GDM1 (cell line): ENCODE measurements at places on chromosomes 12 and 14.

DNA sequence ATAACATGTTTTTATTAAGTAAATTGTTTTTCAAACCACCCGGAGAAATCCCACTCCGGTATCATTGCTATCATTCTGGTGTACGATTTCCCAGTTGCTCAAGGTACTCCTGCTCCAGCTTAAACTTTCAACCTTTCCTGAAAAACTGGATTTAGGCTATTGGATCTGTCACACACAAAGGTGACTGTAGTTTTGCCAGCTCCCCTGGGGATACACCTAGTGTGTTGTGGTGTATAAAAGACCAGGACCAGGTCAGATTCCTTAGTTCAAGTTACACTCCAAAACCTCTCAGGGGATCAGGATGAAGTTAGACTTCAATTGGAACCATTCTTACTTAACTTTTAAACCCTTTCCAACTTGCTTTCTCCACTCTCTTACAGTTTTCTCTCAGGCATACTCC is 303.9 kb downstream of the NOVA1 start:
- DNase-seq, result no peak

- no peak for DNase-seq
These were observed 7.5 kb downstream of the TBK1 start for GRCh38 chr12:64459394-64459891.

- DNase-seq, result no peak
These were observed 4.4 kb downstream of the XRCC3 start for GRCh38 chr14:103710771-103711377.

- no peak for DNase-seq
These were observed 168.8 kb upstream of the BCL2L14 start for GRCh38 chr12:11901701-11902524.

- no peak for DNase-seq
These were observed 62.1 kb upstream of the GNPNAT1 start for GRCh38 chr14:52853522-52853854.

DNA sequence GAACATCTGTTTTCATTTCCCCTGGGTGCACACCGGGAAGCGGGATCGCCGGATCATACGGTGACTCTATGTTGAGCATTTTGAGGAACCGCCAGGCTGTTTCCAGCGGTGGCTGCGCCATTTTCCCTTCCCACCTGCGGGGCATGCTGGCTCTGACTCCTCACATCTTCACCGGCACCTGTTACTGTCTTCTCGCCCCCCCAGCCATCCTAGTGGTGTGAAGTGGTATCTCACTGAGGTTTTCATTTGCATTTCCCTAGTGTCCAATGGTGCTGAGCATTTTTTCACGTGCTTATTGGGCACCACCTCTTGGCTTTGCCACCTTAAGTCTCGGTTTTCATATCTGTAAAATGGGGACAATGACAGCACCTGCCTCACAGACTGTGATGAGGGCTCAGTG is 44.1 kb upstream of the EML1 start:
- no peak for DNase-seq

DNA sequence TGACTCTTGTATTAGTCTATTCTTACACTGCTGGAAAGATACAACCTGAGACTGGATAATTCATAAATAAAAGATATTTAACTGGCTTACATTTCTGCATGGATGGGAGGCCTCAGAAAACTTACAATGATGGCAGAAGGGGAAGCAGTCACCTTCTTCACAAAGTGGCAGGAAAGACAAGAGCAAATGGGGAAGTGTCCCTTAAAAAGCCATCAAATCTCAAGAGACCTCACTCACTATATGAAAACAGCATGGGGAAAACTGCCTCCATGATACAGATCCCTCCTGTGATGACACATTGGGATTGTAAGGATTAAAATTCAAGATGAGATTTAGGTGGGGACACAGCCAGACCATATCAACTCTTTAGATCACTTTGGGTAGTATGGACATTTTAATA is 83.7 kb downstream of the TMTC3 start:
- no peak for DNase-seq

DNA sequence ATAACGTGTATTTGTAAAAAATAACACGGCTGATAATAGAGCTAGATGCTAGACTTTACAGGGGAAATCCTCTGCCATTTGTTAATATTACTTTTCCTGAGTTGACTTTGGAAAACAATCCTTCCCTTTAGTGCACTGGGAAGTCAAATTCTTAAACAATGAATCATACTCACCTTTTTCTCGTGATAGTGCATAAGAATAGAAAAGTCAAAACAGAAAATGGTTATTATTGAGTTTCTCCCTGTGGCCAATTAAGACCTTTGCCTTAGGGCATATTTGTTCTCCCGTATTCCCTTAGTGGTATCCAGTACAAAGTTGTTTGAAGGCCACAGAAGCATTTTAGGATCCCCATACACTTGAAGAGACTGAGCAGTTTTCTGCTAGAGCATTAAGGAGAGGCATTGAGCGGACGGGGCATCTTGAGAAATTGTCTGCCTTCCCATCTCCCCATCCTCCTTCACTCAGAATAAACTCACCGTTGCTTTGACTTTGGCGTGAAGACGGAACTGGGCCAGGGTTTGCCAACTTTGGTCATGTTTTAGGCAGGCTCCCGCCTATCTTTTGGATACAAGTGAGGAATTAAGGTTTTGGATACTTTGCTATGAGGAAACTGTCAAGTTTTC is 171.3 kb downstream of the TMTC2 start:
- DNase-seq, result no peak

DNA sequence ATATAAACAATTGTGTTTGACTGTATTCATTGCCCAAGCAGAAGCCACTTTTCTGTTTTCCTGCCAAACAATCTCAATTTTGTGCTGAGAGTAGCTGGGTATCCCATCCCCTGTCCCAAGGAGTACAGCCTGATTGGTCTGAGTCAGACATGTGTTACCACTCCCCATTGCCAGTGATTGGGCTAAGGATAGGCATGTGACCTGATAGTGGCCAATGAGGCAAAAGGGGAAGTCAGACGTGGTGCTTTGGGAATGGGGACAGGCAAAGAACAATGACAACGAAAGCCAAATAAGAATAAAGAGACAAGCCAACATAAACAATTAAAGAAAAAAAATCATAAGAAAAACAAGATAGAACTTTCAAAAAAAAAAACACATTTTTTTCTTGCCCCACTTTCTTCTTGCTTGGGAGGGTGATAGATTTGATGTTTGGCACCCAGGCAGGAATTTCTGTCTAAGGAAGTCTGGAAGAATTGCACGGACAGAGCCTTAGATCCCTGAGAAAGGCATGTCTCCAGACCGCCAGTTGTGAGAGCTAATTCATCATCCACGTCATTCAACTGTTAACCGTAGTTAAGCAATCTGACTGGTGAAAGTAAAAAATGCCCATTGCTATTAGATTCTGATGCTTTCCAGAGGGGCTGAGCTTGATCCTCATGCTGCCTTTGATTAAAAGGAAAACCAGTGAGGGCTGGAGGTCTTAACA is 626.6 kb upstream of the TMEM132C start:
- no peak for DNase-seq

DNA sequence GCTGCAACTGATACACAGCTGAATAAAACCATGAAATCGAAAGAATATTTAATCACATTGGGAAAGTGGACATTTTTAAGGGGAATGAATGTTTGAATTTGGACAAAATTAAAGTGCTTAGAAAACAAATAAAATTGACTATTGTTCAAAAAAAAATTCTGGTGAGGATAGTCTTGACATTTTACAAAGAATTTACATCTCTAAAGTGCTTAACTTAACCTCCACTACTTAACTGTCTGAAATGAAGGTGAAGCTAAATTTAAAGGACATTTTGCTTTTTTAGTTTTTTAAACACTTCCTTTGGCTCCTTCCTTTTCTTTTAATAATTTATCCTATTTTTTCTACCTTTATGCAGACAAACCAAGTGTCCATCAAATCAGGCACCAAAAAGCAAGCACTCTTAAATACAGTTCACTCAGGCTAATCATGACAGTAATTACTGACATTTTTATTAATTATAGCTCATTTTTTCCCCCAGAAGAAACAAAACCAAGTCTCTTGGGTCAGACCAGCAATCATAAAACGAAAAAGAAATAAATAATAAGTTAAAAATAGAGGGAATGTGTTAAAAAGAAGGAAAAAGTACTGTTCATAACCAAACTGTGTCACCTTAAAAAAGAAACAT is 5.7 kb upstream of the CCND2 start:
- DNase-seq, result no peak

DNA sequence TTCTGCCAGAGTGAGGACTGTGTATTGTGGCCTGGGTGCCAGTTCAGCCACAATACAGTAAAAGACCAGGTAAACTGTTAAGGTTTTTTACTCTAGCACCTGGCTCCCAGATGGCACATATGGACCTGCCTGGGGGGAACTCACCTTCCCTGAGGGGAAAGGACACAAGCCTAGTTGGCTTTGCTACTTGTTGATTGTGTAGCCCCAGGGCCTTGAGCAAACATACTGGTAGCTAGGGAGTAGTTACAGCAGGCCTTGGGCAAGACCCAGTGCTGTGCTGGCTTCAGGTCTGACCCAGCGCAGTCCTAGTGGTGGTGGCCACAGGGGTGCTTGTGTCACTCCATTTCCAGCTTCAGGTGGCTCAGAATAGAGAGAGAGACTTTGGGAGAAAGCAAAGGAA is 216.4 kb downstream of the KLHL28 start:
- no peak for DNase-seq

DNA sequence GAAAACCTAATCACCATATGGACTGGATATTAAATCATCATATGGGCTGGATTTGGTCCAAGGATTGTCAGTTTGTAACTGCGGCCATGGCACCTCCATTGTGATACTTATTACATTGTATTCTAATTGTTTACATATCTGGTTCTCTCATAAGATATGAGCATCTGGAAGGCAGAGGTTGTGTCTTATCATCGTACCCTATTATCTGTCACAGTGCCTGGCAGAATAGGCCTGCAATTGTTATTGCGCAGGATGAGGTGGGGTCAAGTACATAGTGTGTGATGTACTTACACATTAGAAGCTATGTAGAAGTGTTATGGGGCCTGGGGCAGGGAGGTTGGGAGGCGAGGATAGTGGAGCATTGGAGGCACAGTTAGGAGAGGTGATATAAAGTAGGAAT is 4.7 kb downstream of the IFT43 start:
- DNase-seq, result no peak

- no peak for DNase-seq
These were observed 70.8 kb downstream of the WNK1 start for GRCh38 chr12:823028-823698.

DNA sequence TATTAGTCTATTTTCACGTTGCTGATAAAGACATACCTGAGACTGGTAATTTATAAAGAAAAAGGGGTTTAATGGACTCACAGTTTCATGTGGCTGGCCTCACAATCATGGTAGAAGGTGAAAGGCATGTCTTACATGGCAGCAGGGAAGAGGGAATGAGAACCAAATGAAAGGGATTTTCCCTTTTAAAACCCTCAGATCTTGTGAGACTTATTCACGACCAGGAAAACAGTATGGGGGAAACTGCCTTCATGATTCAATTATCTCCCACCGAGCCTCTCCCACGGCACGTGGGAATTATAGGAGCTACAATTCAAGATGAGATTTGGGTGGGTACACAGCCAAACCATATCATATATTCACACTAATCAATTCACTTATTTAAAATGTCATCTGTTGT is 41.4 kb downstream of the KTN1 start:
- no peak for DNase-seq

DNA sequence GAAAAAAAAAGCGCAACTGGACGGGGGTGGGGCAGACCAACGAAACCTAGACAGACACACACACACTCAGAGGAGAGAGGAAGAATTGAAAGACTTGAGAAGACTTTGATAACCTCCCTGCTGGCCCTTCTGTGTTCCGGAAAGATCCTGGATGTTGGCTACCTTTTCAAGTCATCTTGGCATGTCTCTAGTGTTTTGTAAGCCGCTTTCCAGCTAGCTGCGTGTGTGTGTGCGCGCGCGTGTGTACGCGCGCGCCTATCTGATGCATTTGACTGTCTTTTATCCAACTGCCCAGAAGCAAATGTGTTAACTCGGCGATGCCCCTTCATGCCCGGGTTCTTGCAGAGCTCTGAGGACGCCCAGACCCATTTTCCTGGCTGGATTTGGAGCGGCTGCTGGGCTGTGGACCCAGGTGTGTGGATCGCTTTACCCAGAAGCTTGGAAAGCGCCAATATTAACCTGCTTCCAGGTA is 664 bp downstream of the LRFN5 start:
- DNase-seq, result no peak

DNA sequence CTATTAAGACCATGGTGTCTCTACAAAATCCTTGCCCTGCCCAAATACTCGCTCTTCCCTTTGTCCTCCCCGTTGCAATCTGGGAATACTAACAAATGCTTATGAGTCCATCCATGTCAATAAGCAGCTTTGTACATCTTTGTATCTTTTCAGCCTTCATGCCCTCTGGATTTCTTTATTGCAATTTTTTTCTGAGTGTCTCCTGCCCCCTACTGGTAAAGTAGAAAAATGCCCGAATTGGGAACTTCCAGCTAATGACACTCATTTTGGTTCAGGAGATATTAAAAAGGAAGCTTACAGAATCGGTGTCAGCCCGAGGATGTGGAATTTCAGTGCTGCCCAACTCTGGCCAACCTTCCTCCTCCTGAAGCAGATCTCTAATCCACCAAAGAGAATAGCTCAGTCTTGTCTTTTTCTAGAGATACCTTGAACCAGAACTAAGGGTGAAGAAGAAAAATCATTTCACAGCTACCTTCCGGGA is 46.0 kb downstream of the SH2B3 start:
- DNase-seq, result no peak

DNA sequence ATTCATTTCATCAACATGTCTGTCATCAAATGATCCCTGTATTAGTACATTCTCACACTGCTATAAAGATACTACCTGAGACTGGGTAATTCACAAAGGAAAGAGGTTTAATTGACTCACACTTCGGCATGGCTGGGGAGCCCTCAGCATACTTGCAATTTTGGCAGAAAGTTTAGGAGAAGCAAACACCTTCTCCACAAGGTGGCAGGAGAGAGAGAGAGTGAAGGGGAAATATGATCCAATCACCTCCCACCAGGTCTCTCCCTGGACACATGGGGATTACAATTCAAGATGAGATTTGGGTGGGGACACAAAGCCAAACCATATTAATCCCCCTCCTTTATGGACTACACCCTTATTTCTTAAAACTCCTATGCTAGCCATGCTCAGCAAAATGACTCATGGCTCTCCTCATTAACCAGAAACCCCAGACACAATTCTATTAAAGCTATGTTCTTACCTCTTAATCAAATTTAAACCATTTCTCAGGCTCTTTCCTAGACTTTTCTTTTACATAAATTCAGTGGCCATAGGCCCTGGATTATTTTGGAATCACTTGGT is 932.3 kb downstream of the FLRT2 start:
- DNase-seq, result peak; percentile 12
